ENCODE measurements at places on chromosomes 4 and X.

DNA sequence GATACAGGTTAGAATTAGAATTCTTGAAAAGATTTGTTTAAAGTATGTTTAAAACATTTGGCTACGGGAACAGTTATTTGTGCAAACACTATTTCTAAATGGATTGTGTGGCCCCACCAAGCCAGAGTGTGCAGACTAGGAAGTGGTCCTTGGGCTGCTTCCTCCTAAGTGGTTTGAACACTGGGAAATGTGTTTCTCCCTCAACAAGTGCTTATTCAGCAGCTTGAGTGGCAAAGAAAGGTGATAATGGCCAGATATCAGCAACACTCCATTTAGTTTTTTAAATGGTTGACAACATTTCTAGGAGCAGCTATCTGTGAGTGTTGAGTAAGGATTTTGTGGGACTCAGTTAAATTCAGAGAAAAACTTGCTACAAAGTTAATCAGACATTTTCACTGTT, 141.4 kb upstream of the LNX1 start:
- no peak for DNase-seq

DNA sequence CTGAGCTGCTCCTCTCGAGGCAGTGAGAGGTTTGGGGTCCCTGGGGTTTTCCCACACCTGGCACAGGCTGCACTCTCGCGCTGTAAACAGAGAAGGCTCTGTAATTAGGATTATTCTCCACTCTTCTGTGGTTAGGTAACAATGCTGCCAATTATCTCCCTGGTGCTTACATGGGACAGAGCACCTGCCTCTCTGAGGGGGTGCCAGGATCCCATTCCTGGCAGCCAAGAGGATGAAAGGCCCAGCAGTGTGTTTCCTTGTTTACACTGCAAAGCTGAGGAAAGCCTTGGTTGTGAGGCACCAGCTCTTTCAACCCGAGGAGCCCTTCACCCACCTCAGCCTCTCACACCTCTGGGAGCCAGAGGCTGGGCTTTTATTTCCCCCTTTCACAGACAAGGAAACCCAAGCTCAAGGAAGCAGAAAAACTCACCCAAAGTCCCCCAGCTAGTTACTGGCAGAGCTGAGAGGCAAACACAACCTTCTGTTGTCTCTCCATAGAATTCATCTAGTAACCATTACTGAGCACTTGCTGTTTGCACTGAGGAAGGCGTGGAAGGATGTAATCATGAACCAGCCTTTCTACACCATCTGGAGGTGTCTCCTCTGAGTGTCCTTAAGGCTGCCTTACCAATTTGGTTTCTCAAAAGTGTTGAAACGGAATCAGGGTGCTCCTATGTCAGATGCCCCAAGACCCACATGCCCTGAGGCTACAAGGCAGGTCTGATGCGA, 39.7 kb upstream of the PROM1 start:
- no peak for DNase-seq

DNA sequence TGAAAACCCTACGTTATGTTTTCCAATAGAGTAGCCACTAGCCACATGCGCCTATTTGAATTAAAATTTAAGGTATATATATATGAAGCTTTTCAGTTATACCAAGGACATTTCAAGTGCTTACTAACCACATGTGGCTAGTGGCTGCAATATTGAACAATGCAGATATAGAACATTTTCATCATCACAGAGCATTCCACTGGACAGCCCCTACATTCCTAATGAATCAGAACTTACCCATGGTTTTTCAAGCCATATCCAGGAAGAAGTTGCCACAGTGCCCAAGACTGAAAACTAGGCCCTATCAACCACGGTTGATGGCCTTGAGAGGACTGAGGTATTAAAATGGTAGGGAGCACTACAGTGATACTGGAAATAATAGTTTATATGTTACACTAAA, 29.7 kb downstream of the NEK1 start:
- DNase-seq: no peak

- DNase-seq: no peak
Measured at GRCh38 chr4:184193556-184194525, 23.8 kb downstream of the ENPP6 start.

GRCh38 chrX:115419069-115419468, 129.6 kb downstream of the LUZP4 start:
- no peak for DNase-seq

- DNase-seq: no peak
Measured at GRCh38 chr4:122224348-122224747, 72.2 kb downstream of the BLTP1 start.

DNA sequence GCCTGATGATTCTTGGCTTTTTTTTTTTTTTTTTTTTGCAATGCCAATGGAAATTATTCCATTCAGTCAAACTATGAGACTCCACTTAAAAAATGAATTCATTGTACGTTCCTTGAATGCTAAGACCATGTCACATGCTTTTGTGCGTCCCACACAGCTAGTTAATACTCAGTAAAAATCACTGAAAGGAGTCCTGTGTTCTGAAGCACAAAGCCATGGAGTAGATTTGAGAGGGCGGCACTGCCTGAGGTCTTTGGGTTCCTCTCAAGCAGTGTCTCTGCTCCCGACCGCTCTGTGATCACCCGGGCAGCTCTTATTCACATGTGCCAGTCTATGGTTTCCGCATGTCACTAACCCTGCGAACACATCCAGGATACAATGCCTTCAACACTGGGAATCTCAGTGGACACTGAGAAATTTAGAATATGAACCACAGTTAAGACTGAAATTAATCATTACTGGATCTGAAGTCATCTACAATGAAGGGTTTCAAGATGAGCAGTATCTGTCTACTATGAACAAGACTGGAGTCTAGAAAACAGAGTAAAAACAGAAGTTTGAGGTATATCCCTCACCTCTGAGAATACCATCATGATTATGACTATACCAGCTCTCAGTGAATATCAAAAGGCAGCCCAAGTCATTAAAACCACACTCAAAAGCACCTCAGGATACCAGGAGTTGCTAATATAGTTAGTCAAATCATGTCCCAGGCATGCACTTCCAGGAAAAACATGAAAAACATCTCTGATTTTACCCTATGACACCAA, 193.0 kb downstream of the MGST2 start:
- DNase-seq: no peak
